ENCODE measurements at places on chromosomes 11 and 22.

DNA sequence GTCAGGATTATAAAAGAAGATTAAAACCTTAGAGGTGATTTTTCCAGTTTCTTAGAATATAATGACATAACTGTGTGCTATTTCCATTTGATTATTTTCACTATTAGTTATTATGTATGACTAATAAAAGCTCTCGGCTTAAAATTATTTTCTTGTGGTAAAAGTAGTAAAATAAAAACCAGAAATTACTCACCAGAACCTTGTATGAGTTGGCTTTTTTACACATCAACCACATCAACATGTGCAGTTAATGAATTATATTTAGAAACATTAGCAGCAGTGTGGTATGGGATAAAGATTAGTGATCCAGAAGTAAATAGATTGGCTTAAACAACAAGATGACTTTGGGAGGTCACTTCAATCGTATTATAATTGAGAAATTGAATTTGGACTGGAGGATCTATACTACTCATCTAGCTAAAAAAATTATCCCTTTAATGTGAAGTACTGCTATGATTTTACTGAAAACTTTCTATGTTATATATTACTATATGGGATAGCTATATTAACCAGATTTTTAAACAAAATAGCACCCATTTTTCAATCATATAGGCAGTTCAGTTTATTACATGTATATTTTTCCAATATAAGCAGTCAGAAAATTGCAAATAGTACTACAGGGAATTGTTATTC, 2.8 kb upstream of the BCO2 start:
- DNase-seq, result no peak

DNA sequence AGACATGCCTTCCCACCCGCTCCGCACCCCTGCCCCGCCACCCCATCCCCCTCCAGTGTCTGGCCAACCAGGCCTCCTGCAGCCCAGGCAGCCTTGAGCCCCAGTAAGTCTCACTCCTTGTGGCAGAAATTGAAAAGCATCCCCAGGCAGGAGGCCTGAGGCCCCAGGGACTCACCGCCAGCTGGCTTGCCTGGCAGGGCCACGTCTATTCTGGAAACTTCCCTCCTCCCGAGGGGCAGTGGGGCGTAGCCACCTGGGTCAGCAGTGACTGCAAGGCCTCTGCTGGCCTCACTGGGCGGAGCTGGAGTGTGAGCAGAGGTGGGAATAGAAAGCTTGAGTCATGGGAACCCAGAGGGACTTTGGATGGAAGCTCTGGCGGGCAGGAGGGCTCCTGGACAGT, 26.3 kb downstream of the ANO1 start:
- no peak for DNase-seq

DNA sequence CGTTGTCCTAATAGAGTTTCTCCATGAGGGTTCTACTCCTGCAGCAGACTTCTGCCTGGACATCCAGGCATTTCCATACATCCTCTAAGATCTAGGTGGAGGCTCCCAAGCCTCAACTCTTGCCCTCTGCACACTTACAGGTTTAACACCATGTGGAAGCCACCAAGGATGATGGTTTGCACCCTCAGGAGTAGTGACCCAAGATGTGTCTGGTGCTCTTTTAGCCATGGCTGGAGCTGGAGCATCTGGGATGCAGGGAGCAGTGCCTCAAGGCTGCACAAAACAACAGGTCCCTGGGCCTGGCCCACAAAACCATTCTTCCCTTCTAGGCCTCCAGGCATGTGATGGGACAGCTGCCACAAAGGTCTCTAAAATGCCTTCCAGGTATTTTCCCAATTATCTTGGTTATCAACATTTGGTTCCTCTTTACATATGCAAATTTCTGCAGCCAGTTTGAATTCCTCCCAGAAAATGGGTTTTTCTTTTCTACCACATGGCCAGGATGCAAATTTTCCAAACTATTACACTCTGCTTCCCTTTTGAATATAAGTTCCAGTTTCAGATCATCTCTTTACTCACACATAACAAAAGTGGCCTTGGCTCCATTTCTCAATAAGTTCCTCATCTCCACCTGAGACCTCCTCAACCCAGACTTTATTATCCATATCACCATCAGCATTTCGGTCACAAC, 69.5 kb upstream of the GNAZ start:
- no peak for DNase-seq

GRCh38 chr11:118641397-118642019, 34.1 kb downstream of the PHLDB1 start:
- DNase-seq, result no peak

- DNase-seq, result no peak
Measured at GRCh38 chr11:119829402-119829801, 100.4 kb upstream of the NECTIN1 start.

All from NCI-H1694 treated with DMSO at 0.1 percent for 48 hours (cell line).